SJSA1 (cell line): ENCODE measurements at places on chromosomes 3 and 15.

GRCh38 chr3:113546414-113546893 is 14.1 kb downstream of the SIDT1 start:
- DNase-seq: no peak

- DNase-seq: no peak
These were observed 40.8 kb upstream of the PRR23E start for GRCh38 chr3:127151992-127152650.

- DNase-seq: no peak
These were observed 53.1 kb downstream of the PAK2 start for GRCh38 chr3:196792771-196793170.

DNA sequence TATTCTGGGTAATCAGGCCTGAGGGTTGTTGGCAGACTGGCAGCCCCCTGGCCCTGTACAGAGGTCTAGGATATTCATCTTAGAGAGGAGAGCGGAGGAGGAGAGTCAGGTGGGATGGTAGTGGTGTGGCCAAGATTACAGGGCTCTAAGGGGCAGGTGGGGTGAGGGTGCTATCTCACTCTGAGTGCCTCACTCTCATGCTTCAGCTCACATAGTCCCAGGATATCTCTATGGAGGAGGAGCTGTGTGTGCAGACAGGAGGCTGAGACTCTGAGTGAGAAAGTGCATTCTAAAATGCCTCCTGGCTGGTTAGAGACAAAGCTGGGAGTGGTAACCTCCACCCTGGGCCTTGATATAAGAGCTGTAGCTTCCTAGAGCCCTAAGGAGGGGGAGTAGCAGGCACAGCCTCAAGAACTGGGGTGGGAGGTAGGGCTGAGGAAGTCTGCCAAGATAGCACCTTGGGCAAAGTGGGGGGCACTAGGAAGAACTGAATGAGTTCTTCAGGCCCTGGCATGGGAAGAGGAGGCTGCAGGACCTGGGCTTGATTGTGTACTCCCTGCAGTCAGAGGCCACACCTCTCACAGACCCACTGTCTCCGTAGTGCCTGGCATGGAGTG is 39.9 kb downstream of the CLSTN2 start:
- no peak for DNase-seq

DNA sequence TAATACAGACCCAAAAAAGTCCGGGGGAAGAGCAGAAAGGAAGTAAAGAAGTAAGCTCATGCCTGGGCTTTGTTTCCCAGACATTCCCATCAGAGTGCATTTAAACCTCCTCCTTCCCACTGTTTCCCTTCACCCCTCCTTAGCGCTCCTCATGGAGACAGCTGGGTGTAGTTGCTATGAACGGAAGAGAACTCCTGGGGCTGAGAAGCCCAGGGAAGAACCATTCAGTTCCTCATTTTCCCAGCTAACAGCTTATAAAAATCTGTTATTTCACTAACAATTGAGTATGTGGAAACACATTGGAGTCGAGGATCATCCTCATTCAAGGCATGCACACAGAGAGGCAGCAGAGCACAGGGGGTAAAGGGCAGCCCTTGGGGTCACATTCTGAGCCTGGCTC is 299.3 kb downstream of the SHQ1 start:
- DNase-seq: no peak

DNA sequence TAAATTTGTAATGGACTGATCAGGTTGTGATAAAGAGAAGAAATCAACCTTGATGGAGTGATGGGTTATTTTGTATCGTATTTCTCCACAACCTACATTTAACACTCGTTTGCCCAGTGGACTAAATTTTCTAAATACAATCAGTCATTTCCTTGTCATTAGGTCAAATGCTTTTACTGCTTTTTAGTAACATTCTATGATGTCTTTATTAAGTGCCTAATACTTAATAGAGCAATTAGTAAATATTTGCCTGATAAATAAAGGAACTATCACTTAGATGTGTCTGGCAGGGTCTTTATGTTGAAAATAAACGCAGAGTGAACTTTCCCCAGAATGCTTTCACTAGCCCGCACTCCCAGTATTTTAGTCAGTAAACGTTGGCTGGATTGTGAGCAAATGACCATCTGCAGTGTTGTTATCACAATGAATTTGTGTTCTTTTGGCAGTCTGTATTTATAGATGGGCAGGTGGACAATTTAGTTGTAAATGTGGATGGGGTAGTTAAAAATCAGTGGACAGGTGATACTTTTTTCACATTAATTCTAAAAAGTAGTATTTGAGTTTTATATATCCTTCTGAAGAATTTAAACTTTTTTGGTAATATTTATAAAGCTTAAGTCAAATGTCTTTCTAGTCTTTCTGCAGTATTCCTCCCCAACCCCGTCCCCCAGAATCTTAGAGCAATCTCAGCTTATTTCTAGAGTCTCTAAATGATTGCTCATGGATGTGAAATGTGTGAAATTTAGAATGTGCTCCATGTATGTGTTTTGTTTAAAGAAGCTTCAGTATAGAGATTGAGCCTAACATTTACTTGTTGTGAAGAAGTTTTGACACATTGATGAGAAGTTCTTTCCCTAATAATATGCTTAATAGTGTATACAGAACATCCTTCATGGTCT is 4.9 kb downstream of the USP3 start:
- DNase-seq: no peak

DNA sequence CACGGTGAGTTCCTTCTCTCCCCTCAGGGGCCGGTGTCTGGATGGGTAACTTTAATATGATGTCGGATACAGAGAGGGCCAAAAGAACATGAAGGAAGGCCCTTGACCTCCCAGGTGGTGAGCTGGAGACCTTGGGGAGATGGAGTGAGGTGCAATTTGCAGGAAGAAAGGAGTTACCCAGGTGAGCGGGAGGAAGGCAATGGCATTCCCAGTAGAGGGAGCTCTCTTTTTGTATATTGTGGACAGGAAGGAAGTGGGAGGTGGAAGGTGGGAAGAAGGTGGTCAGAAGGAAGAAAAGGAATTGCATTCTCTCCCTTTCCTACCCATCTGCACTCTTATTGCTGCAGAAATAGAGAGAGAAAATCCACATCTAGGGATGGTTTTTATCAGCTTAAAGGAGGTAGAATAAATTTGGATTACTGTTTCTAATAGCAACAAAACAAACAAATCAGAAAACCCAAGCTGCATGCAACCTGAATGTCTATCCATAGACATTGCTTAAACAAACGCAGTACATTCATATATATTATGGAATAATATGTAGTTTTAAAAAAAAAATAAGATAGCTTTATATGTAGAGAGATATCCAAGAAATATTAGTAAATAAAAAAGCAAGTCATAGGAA is 169.0 kb upstream of the TSC22D2 start:
- DNase-seq: peak; percentile 9

DNA sequence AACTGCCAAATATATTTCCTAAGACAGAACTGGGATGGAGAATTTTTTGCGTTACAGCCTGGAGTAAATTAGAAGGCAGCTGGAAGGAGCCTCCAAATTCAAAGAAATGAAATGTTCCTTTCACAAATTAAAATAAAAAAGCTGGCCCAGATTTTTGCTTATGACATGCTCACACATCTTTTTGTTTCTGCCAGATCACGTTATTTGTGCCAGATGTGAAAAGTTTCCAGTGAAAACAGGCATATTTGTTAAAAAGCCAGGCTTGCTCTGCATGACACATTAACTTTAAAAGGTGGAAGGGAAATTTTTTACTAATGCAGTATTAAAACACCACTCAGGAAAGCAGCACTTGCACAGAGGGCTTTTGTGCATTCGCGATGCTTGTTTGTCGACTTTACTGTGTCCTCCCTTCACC is 23.3 kb upstream of the ACKR4 start:
- DNase-seq: no peak

- DNase-seq: no peak
These were observed 388.0 kb downstream of the ZBTB20 start for GRCh38 chr3:114758831-114759699.

DNA sequence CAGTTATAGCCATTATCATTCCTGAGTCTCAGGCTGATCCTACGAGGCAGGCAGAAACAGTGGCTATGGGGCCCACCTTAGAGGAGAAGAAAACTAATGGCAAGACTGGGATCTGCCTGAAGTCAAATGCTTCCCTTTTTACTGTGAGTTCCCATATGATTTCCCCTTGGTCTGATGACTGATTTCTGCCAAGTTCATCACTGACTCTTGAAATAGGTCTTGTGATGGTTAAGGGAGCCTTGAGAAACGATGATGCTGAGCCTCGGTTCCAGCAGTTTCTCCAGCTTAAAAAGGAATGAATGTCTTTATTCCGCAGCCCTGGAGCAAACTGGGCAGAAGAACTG is 29.4 kb upstream of the LDHAL6B start:
- no peak for DNase-seq

DNA sequence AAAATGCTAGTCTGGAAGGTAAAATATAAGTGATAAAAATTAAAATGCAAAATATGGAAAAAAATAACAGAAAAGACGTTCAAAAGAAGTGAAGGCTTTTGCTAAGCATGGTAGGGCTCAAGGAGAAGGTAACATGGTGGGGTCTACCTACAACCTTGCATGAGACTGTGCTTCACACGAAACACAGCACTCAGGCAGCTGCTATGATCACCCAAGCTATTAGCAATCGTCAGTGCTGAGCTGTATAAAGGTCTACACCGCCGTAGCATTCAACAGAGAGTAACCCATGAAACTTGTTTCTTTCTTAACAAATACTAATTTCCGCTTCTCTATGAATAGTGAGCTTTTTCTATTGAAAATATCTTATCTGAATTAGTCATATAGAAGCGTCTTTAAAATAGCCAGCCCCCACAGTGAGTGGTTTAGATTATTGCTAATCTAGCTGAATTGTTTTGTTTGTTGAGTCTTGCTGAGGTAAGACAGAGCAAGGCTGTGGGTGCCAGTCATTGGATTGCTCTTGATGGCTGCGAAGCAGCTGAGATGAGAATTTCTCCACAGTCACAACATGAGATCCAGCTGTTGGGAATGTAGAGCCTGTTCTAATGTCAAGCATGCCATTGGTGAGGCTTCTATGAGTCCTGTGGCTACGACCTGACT is 230.0 kb downstream of the KLF13 start:
- no peak for DNase-seq

DNA sequence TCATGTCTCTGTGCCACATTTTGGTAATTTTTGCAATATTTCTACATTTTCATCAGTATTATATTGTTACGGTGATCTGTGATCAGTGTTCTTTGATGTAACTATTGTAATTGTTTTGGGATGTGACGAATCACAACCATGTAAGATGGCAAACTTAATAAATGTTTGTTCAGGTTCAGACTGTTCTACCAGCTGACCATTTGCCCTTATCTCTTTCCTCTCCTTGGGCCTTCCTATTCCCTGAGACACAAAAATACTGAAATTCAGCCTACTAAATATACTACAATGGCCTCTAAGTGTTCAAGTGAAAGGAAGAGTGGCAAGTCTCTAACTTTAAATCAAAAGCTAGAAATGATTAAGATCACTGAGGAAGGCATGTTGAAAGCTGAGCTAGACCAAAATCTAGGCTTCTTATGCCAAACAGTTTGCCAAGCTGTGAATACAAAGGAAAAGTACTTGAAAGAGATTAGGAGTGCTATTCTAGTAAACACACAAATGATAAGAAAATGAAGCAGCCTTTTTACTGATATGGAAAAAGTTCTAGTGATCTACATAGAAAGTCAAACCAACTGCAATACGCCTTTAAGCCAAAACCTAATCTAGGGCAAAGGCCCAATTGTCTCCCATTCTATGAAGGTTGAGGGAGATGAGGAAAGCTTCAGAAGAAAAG is 952.8 kb downstream of the ROBO1 start:
- DNase-seq: no peak

DNA sequence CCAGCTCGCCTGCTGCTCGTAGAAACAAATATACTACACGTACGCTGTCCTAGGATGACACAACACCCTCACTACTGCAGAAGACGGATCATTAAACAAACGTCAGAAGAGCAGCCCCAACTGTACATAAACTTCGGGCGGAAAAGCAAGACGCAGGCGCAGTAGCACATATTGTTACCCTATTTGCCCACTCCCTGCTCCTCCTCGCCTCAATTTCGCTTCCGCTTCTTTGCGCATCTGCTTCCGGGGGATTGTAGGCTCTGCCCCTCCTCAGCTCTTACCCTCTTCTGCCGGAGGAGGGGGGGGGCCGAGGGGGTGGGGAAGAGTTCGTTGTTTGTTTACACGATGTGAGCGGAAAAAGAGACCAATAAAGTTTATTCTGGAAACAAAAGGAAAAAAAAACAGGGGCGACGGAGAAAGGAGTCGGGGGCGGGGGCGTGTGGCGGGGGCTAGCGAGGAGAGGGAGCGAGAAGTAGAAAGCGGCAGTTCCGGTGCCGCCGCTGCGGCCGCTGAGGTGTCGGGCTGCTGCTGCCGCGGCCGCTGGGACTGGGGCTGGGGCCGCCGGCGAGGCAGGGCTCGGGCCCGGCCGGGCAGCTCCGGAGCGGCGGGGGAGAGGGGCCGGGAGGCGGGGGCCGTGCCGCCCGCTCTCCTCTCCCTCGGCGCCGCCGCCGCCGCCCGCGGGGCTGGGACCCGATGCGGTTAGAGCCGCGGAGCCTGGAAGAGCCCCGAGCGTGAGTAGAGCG is at the start of gene PIK3CA:
PIK3CA (plus strand) TSS at position 485 of the 743 bp plus-strand sequence. CDS start 50,469 bp downstream, outside the sequence.
- peak; percentile 96 for DNase-seq

GRCh38 chr3:38003817-38004414 is 13.3 kb downstream of the VILL start:
- no peak for DNase-seq

GRCh38 chr3:164303894-164304293 is 774.4 kb downstream of the SI start:
- DNase-seq: no peak

DNA sequence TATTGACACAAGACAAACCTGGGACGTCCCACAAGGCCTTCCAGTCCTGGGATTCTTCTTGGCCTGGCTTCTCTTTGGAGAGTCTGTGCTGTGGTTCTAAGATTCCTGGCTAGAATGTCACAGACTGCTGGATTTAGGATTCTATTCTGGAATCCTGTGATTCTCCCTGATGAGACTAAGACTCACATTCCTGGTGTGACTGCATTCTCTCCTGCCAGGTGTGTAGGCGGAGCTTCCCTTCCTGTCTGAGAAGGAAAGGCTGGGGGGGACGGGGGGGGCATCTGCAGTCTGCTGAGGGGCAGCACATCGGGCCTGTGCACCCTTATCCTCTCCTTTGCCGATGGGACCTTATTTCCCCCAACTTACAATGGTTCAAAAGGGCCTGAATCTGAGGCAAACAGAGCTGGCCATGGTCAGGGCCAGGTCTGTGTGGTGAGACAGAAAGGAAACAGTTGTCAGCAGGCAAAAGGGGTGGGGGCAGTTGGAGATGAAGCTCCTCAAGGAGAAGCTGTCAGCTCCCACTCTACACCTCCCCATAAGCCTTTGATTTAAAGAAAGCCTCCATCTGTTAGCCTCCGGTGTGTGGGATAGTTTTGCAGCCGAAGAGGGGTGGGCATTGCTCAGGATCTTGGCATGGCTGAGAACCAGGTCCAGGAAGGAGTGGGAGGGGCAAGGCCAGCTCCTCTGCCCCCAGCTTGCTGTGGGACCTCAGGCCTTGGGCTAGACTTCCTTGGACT is 30.9 kb downstream of the VIPR1 start:
- no peak for DNase-seq

GRCh38 chr3:72938471-72939265 is 50.8 kb downstream of the GXYLT2 start:
- DNase-seq: no peak
